Activated T-helper 1 cell treated with anti-CD3 and anti-CD28 coated beads, Interleukin-2, amount 50 U/mL, for 16 hours (primary cell): ENCODE measurements at places on chromosomes 16 and 17.
A peak's percentile ranks its signal among the peaks of the same experiment; 100 is the strongest.

DNA sequence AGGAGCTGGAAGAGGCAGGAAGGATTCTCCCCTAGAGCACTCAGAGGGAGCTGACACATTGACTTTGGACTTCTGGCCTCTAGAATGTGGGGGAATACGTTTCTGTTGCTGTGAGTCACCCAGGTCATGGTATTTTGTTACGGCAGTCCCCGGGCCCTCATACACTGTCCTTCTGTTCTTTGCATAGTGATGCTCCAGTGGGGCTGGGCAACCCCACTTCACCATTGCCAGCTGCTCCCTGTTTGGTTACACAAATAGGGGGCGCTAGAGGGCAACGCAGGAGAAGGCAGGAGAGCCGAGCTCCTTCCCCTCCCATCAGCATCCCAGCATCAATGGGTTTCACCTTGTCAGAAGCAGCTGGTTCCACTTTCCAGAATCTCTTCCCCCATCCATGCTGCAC, 257.7 kb upstream of the FOXF1 start:
- DNase-seq = no peak

DNA sequence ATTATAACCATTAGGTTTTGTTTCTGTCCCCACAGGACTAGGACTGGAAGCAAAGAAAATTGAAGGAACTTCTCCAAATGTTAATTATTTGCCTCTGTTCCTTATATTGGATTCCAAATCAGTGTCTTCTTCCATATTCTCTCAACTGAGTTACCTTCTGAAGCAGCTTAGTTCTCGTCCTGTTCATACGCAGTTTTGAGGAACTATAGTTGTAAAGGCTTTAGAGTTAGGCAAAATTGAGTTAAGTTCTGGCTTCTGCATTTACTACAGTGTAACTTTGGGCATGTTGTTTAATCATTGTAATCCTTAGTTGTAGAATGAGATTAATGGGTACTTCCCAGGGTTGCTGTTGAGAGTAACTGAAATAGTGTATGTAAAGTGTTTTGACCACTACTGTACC, 11.2 kb downstream of the CBFB start:
- DNase-seq = no peak

DNA sequence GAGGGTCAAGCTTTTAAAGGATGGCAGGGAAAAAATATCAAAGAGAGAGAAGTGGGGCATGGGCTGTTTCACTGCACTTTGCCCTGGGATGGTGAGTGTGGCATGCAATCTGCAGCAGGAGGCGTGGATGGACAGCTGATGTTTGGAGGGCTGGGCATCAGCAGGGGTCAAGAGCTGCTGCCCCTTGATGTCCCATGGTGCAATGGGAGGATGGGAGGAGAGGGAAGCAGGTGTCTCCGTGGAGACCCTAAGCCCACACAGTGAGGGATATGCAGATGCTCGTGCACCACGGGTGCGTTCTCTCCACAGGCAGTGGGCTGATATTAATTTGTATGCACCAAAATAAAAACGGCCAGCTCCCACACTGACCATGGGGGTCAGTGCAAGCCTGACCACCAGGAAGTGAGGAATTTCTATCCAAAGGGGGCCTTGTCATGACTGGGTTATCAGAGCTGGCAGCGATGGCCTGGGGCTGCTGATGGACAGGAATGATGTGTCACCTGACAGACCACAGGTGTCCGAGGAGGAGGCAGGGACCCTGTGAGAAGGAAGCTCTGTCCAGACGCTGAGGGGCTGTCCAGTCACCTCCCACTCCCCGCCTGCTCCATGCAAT, 183.6 kb downstream of the IRF8 start:
- DNase-seq = no peak

DNA sequence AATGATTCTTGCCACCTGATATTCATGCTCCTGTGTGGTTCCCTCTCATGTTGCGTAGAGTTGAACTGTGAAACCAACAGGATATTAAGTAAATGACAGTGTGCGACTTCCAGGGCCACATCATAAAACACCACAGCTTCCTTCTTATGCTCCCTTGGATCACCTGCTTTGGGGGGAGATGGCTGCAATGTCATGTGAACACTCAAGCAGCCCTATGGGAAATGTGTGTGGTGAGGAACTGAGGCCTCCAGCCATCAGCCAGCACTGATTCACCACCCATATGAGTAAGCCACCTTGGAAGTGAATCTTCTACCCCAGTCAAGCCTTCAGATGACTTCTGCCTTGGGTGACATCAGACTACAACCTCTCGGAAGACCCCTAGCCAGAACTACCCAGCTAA, 427.5 kb downstream of the UTP18 start:
- no peak for DNase-seq

- no peak for DNase-seq
These were observed 18.5 kb downstream of the CCDC42 start for GRCh38 chr17:8725881-8726876.

DNA sequence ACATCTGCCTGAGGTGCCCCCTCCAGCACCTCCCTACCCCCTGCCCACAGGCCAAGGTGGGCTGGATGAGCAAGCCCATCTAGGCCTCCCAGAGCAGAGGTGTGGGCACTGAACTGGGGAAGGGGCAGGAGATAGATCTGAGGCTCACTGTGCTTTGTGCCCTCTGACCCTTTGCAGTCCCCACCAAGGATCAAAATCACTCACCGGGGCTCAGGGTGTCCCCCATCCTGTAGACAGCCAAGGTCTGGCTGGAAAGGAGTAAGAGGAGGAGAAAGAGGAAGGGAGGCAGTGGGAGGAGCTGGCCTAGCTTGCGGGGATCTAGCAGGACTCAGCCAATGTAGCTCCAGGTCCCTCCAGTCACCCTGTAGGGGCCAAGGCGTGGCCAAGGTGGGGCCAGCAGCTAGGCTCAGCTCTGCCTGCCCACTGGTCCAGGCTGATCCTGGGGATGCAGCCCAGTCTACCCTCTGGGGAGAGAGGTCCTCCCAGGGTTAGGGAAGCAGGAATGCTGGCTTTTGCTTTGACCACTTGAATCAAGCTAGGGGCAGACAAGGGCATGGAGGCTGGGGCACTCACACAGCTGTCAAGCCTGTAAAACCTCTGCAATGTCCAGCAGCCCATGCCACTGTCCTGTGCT, 1.8 kb downstream of the SLC12A4 start:
- DNase-seq = no peak

DNA sequence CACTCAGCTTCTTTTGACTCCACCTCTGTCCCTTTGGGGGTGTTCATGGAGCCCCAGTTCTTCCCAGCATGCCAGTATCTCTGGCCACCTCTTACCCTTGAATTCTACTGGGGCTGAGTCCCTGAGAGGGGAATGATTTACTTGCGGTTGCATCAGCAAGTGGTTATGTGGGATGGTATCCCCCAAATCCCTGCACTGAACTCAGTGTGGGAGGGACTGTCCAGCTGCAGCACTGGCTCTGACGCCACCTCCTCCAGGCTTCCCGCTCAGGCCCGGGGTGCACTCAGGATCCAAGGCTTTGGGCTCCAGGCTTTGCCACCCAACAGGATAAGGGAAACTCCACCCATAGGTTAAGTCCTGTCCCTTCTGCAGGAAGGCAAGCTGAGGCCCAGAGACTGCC, 21.1 kb upstream of the BRD7 start:
- no peak for DNase-seq

DNA sequence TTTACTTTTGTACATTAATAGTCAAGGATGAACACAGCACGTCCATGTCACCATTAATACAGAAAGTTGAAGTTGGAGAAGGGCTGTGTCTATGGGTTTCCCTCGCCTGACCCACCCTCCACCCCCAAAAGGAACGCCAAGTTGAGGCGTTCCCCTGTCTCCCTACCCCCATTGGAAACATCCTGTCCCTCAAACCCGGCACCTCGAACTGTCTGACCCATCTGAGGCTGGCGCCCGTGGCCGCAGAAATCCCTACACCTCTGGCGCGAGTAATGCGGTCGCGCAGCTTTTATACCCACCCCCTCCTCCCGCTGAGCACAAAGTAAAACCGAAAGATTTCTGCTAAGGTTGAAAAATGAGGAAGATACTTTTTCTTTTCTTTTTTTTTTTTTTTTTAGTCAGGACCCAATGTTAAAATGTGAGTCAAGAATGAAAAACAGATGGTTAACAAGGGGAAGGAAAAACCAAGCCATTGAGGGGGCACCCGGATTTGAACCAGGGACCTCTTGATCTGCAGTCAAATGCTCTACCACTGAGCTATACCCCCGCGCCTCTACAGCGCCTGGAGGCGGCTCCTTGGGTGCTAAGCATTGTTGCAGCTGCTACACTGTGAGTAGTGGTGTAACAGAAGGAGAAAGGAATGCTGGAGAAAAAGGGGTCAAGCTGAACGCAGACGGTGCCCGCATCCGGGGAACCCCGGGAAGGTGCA, 887 bp upstream of the LASP1 start:
- DNase-seq = peak; percentile 79

GRCh38 chr16:55437625-55438024, 41.4 kb upstream of the MMP2 start:
- no peak for DNase-seq

DNA sequence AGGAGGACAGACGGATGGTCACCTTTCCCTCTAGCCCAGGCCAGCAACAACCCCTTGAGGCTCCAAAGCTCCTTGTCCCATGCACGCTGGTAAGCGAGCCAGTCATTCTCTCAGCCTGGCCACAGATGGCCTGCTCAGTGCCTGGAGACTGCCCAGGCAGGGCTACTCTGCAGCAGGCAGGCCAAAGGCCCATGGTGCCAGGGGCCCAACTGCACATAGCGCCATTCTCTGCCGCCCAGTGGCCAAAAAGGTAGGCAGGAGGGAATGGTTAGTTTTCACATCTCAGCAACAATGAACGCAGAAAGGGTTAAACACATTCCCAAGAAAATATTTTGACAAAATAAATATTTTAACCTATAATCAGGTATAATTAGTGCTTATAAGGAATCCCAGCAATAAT, 7.7 kb upstream of the SREBF1 start:
- DNase-seq = no peak

- no peak for DNase-seq
These were observed 10.4 kb downstream of the DNAAF8 start for GRCh38 chr16:4744555-4745273.

DNA sequence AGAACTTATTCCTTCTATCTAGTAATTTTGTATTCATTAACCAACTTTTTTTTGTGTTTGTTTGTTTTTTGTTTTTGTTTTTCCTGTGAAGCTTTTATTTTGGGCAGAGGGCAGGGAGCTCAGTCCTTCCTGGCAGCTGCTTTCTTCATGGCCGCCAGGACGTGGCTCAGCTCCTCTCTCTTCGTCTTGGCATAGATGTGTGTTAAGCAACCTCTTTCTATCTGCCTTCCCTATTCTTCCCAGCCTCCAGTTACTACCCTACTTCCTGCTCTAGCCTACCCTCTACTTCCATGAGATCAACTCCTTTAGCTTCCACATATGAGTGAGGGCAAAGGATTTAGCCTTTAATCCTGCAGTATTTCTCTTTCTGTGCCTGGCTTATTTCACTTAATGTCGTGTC, 8.2 kb upstream of the BRD7 start:
- no peak for DNase-seq

GRCh38 chr17:60743799-60744198, 66.1 kb downstream of the BCAS3 start:
- no peak for DNase-seq

DNA sequence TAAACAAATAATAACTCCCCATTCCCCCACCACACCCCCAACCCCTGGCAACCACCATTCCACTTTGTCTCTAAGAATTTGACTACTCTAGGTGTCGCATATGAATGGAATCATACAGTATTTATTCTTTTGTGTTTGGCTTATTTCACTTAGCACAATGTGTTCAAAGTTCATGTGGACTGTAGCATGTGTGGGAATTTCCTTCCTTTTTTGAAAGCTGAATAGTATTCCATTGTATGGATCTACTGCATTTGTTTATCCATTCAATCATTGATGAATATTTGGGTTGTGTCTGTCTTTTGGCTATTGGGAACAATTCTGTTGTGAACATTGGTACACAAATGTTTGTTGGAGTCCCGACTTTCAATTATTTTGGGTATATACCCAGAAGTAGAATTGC, 3.3 kb upstream of the ACSF2 start:
- DNase-seq = no peak

DNA sequence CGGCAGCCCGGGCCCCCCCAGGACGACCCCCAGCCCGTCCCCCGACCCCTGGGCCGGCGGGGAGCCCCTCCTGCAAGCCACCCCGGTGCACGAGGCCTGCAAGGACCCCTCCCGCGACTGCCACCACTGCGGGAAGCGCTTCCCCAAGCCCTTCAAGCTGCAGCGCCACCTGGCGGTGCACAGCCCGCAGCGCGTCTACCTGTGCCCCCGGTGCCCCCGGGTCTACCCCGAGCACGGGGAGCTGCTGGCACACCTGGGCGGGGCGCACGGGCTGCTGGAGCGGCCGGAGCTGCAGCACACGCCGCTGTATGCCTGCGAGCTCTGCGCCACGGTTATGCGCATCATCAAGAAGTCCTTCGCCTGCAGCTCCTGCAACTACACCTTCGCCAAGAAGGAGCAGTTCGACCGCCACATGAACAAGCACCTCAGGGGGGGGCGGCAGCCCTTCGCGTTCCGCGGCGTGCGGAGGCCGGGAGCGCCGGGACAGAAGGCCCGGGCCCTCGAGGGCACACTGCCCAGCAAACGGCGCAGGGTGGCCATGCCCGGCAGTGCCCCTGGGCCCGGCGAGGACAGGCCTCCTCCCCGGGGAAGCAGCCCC, 15.6 kb upstream of the ZFPM1 start:
- DNase-seq = peak; percentile 63

DNA sequence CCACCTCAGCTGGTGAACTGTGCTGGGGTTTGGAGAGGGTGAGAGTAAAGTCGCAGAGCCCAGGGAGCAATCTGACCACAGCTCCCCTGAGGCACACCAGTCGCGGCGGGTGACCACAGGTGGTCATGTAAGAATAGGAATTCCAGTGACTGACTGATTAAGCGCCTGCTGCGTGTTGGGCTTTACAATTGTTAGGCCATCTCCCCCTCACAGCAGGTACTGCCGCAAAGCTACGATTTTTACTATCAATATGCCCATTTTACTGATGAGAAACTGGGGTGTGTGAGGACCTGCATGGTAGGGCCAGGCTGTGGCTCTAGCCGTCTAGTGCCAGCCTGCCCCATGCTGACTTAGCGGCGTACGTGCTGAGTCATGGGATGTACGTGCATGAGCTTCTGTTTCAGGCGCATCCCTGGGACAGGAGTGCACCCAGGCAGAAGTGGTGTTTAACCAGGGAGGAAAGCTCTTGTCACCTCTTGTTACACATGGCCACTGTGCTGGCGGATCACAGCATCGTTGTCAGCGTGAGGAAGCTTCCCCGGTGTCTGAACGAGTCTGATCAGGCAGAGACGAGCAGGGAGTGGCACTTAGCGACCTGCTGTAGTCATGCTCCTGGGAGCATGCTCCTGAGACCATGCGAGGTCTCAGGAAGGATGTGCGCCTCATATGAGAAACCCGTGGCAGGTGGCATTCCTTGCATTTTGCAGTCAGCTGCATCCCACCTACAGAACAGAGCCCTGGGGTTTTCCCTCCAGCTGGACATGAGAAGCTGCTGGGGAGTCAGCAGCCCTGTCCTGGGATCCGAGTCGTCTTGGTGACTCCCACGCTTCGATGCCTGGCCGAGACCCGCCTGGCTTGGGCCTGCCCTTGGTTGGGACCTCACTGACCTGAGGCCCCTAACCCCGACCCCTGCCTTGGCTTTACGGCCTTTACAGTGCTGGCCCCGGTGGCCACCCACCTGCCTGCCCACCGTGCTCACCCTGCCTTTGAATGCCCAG, 163.7 kb upstream of the CHMP6 start:
- no peak for DNase-seq

- DNase-seq = no peak
These were observed 40.5 kb downstream of the LCMT1 start for GRCh38 chr16:25151996-25152395.
